Ascending aorta (tissue), 2 donors: ENCODE measurements at places on chromosomes 3 and 15. TPM values are rescaled to one million over a fixed set of nuclear protein-coding genes. Genes with fewer than 3 reads are reported as not detected.
A peak's percentile ranks its signal among the peaks of the same experiment; 100 is the strongest.

LRRN1 gene
- 0.53 TPM for total RNA-seq

NTRK3 gene
- total RNA-seq: 52.7 TPM

TLR9 gene
- total RNA-seq: not detected

GASK1A gene
- 25.8 TPM for total RNA-seq

WNT5A gene
- total RNA-seq: 11.3 TPM

POPDC2 gene
- 4.7 TPM for total RNA-seq

P3H2 gene
- total RNA-seq: 15.6 TPM

DNA sequence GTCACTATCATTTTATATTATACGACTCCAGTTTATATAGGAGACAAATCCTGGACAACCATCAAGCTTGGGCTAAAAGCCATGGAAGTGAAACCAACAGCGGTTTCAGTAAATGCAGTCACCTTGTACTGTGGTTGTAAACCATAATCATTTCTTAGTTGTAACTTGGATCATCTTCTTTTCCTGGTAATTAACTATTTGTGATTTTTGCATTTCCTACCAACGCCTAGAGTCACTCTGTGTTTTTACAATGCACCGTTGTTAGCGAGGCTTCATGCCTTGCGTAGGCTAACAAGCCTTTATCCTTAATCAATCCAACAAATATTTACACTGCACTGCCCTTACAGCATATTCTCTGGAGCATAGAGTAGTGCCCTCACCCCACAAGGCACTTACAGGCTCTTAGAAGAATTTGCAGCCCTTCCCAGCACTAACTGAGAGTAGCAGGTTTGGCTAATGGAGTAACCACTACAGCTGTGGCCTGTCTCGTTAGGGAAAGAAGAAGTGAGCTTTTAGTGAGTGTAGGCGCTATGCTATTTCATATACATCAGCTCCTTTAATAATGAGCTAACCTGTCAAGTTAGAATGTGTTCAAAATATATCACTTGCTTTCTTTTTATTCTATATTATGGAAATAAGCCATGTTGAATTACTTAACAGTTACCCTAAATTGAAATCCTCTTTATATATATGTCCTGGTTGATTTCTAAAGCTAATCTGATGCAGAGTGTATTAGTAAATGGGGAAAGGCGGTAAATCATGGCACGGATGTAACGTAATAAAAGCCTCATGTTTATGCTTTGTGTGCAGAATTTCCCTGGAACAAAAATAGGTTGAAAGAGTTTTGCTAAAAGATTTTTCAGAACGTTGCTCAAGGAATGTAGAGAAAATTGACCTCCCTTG lies 62.8 kb downstream of the ABHD2 start:
- H3K36me3 ChIP-seq: peaks cover 51% of the 10 kb centered on the region
- H3K27ac ChIP-seq: no peak overlapping the region
- no peaks in the 10 kb centered on the region for H3K27me3 ChIP-seq
- no peak overlapping the region for H3K4me3 ChIP-seq
- DNase-seq: no peak

- H3K4me3 ChIP-seq: peak overlapping the region; percentile 59
- no peaks in the 10 kb centered on the region for H3K36me3 ChIP-seq
- peaks cover 10% of the 10 kb centered on the region for H3K27me3 ChIP-seq
- peaks cover 9% of the 10 kb centered on the region for H3K4me1 ChIP-seq
Observed at GRCh38 chr3:125212091-125212508, 448 bp downstream of the SLC12A8 start.

DNA sequence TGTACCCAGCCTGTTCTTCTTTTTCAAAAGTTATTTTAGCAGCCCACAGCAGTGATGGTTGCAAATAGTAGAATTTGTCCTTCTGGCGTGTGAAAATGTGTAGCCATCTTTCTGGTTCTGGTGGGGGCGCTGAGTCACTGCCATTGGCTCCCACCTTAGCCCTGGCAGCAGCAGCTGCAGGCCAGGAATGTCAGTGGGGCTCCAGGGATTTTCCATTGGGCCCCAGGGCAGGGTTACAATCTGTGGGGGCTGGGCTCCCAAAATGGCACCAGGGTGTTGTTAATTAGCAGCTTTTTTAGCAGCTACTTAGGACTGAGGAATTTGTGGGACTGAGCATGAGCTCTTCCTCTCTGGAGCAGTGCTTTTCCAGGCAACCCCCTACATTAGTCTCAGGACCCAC lies 38.9 kb downstream of the TOPAZ1 start:
- no peak for DNase-seq
- H3K27ac ChIP-seq: no peak overlapping the region
- no peaks in the 10 kb centered on the region for H3K36me3 ChIP-seq
- H3K27me3 ChIP-seq: no peaks in the 10 kb centered on the region

GRCh38 chr3:126275620-126275904 lies 81.6 kb downstream of the KLF15 start:
- H3K4me3 ChIP-seq: no peak overlapping the region

GRCh38 chr3:189353318-189353965 lies 181.7 kb downstream of the TPRG1 start:
- H3K4me1 ChIP-seq: no peaks in the 10 kb centered on the region
- no peaks in the 10 kb centered on the region for H3K27me3 ChIP-seq
- no peak overlapping the region for H3K27ac ChIP-seq

GRCh38 chr3:31988271-31988670 lies 6.7 kb downstream of the ZNF860 start:
- no peak overlapping the region for H3K4me3 ChIP-seq
- no peak for DNase-seq
- no peak overlapping the region for H3K27ac ChIP-seq
- H3K4me1 ChIP-seq: no peaks in the 10 kb centered on the region
- no peaks in the 10 kb centered on the region for H3K36me3 ChIP-seq

DNA sequence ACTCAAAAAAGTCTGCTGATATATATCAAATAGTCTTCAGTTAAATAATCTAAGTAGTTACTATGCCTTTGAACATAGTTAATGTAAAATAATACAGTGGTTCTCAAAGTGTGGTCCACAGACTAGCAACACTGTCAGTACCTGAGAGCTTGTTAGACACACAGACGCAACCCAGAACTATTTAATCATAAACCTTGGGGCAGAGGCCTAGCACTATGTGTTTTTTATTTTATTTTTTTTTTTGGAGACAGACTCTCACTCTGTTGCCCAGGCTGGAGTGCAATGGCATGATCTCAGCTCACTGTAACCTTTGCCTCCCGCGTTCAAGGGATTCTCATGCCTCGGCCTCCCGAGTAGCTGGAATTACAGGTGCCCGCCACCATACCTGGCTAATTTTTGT lies 34.7 kb downstream of the GRAMD1C start:
- H3K4me1 ChIP-seq: no peaks in the 10 kb centered on the region
- H3K4me3 ChIP-seq: no peak overlapping the region
- H3K27me3 ChIP-seq: no peaks in the 10 kb centered on the region
- DNase-seq: no peak
- H3K27ac ChIP-seq: no peak overlapping the region
- no peaks in the 10 kb centered on the region for H3K36me3 ChIP-seq

DNA sequence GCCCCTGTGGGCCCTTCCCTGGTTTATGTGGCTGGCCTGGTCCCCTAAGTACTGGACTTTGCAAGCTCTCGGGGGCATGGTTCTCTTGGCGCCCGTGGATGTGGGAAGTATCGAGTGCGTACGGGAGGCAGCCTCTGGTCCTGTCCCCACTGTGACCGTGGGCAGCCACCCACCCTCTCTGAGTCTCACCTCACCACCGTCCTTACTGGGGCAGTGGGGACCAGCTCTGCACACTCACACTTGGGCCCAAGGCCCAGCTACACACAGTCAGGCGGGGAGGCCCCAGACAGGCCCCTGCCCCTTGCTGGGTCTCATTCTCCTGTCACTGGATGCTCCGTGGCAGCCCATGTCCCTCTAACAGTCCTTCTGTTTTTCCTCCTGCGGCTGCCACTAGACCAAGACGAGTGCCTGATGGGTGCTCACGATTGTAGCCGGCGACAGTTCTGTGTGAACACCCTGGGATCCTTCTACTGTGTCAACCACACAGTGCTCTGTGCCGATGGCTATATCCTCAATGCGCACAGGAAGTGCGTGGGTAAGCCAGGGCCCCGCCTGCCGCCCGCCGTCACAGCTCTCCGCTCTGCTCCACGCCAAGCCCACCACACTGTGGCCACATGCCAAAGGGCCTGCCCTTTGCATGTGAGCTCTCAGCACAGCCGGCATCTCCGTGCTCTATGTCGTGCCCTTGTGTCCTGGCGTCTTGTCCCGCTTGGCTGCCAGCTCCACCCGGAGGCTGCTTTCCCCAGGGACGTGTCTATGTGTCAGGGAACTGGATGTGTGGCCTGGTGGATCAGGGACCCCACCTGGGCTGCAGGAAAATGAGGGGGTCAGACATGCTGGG lies 72.7 kb downstream of the FBLN2 start:
- H3K4me1 ChIP-seq: no peaks in the 10 kb centered on the region
- H3K27ac ChIP-seq: no peak overlapping the region
- H3K27me3 ChIP-seq: no peaks in the 10 kb centered on the region
- no peak for DNase-seq
- H3K36me3 ChIP-seq: peaks cover 3% of the 10 kb centered on the region
- no peak overlapping the region for H3K4me3 ChIP-seq

DNA sequence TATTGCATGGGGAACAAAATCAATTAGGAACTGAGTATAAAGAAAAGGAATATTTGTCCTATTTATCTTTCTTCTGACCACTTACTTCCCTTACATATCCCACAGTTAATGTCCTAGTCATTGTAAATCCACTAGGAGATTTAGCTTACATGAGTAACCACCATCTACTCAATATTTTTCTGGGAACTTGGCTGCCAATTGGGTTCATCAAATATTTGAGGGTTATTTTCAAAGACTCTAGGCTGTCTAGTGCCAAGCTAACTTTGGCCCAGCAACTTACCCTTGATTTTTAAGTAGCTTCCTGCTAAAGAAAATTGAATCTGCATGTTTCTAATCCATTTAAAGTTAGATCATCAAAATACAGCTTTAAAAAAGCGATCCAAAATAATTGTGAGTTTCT lies 362.5 kb upstream of the EPHA3 start:
- no peak overlapping the region for H3K27ac ChIP-seq
- H3K27me3 ChIP-seq: no peaks in the 10 kb centered on the region
- H3K4me3 ChIP-seq: no peak overlapping the region

- no peak overlapping the region for H3K27ac ChIP-seq
- DNase-seq: no peak
- no peaks in the 10 kb centered on the region for H3K36me3 ChIP-seq
- no peak overlapping the region for H3K4me3 ChIP-seq
Observed at GRCh38 chr3:159026510-159026909, 224.7 kb downstream of the MFSD1 start.

GRCh38 chr15:74127954-74128784 lies 2.2 kb upstream of the ISLR2 start:
- peak overlapping the region; percentile 41 for H3K4me3 ChIP-seq
- H3K27me3 ChIP-seq: peaks cover 21% of the 10 kb centered on the region
- H3K27ac ChIP-seq: no peak overlapping the region

DNA sequence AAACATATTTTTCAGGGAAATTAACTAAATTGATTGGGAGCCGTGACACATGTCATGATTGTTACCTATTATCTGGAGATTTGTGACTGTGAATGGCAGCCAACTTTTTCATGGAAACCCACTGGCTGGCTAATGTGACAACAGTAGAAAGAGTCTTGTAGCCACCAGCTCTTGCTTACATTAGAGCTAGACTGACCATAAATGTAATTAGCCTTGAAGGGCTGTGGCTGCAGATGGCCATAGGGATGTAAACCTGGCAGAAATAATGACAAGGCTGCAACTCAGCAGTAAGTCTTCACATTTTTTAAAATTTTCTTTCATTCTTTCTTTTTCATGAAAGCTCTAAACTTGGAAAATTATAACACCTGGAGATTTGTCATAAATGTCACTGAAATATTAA lies 168.2 kb upstream of the ROBO2 start:
- H3K36me3 ChIP-seq: no peaks in the 10 kb centered on the region

DNA sequence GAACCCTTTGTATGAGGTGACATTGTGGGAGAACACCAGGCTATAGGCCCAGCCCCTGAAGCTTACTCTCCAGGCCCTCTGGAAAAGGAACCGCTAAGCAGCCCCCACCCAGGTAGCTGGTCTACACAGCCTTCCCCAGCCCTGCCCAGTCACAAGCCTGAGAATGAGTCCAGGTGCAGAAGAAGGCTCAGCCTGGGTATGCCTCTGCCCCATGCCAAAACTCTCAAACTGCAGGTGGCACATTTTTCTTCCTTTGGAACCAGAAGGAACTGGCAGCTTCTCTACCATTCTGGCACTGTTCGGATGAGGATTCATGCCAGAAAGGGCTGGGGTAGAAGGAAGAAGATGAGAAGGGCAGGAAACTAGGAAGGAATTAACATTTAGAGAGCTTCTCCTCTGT lies 23.7 kb upstream of the TBC1D21 start:
- no peak for DNase-seq
- no peaks in the 10 kb centered on the region for H3K27me3 ChIP-seq
- no peaks in the 10 kb centered on the region for H3K4me1 ChIP-seq
- H3K4me3 ChIP-seq: no peak overlapping the region
- no peaks in the 10 kb centered on the region for H3K36me3 ChIP-seq

DNA sequence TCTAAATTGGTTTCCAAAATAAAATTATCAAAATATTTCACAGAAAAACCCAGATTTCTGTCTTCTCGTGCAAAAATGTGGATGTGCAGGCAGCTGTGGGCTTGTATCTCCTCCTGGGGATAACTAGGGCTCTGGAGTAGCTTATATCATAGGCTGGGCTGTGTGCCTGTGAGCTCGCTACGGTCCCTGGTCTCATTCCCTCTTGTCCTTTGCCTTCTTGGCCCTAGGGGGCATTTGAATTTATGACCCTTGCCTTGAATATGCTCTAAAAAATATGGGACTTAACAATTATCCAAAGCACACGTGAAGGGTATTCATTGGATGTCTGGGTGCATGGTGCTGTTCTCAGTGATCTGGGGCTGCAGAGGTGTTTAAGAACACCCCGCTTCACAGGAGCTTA lies 132.6 kb downstream of the PDZRN3 start:
- DNase-seq: no peak
- no peaks in the 10 kb centered on the region for H3K27me3 ChIP-seq
- H3K4me3 ChIP-seq: no peak overlapping the region
- H3K27ac ChIP-seq: no peak overlapping the region
- H3K4me1 ChIP-seq: peaks cover 4% of the 10 kb centered on the region
- no peaks in the 10 kb centered on the region for H3K36me3 ChIP-seq

- H3K4me3 ChIP-seq: no peak overlapping the region
- H3K27me3 ChIP-seq: no peaks in the 10 kb centered on the region
- no peaks in the 10 kb centered on the region for H3K4me1 ChIP-seq
- H3K27ac ChIP-seq: no peak overlapping the region
- no peak for DNase-seq
- H3K36me3 ChIP-seq: no peaks in the 10 kb centered on the region
Observed at GRCh38 chr3:52791366-52791765, 3.2 kb upstream of the ITIH3 start.

DNA sequence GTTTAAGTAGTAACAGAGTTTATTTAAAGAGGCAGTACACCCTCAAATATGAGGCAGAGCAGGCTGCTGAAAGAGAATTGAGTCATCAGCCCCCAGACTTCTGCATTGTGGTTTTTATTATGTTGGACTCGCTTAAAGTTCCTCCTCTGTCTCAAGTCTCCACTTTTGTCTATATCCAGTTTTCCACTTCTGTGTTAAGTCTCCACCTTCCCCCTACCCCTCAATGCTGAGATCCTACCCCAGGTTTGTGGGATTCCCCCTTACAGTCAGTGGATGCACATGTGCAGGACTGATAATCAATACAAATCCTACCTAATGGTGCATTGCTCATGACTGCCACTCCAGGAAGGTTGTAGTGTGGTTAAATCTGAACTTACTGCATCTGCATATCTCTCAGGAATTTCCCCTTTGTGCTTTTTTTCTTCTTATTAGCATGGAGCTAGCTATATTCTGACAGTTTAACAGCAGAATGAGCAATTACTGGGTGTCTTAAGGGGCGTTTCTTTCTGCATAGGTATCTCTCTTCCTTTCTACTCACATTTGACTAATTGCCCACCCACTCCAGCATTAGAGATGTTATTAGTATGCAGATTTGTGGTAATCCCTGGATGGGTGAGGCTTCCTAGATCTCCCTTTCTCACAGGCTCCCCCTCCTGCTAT lies 11.9 kb upstream of the CD200R1L start:
- no peak for DNase-seq
- no peaks in the 10 kb centered on the region for H3K27me3 ChIP-seq
- H3K4me1 ChIP-seq: no peaks in the 10 kb centered on the region
- H3K36me3 ChIP-seq: no peaks in the 10 kb centered on the region
- H3K27ac ChIP-seq: no peak overlapping the region
- H3K4me3 ChIP-seq: no peak overlapping the region
